K562 (cell line): ENCODE measurements at places on chromosomes 11 and 22.

- DNase-seq: no peak
Observed at GRCh38 chr11:1041471-1041870, 5.0 kb upstream of the MUC6 start.

DNA sequence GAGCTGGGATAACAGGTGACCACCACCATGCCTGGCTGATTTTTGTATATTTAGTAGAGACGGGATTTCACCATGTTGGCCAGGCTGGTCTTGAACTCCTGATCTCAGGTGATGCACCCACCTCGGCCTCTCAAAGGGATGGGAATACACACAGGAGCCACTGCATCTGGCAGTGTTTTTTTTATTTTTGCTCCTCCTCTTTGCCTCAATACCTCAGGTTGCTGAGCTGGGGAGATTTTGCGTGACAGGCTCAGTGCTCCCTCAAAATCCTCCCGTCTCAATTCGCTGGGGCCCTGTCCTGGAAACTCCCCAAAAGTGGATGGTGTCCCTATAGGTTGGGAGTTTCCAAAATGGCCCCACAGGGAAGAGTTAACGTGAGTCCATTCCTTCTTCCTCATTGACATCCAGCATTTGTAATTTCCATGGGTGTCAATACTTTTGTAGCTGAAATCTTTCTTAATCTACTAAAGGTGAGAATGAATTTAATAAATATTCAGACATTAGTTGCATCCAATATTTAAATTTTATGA lies 71.8 kb downstream of the GGTLC2 start:
- no peak for DNase-seq

DNA sequence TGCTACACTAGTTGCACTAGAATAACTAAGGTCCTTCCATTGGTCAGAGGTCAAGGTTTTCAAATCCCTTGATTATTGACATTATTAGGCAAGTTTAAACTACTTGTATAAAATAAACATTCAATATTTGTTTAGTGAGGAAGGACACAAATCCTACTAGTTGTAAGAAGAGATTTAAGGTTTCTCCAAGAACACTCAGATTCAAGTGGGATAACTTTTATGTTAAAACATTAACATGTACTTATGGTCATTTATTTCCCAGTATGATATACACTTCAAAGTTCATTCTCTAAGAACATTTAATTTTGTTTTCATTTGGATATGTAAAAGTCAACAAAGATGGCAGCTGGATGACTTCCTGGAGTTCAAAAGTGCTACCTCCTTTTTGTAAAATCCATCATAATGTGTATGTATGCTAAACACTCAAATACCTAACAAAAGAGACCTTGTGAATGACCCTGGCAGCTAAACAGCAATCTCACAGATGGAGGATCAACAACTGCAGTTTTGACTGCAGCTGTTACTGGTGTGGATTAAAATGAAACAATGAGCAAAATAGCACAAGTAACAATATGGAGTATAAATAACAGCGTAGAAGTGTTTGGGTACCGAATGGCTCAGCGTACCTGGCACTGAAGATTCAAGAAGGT lies 1.5 kb downstream of the CCDC90B start:
- no peak for DNase-seq

GRCh38 chr11:71948314-71949027 lies 19.6 kb downstream of the RNF121 start:
- DNase-seq: peak; percentile 52

DNA sequence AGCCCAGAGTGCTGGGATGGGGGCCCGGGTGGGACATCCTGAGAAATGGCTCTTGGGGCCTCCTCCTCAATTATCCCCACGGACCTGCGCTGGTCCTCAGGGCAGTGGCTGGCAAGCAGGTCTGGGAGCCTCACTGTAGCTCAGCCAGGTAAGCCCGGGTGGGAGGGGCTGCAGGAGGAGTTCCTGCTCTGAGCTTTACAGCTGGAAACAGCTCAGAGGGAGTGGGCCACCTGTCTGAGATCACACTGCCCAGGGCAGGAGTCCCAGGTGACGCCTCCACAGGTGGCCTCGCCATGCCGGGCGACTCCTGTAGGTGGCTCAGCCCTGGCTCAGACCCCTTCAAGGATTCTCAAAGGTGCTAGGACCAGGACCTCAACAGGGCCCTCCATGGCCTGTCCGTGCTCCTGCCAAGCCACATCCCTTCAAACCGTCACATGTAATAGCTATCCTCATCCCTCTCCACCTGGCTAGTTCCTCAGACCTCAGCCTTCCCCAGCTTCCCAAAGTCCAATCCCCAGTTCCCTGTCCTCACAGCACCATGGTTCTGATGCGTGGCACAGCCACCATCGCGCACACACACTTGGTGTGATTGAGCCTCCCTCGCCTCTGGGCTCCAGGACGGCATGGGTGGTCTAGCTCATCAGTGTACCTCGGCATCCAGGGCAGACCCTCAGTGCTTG lies 3.6 kb upstream of the TSSK2 start:
- no peak for DNase-seq

DNA sequence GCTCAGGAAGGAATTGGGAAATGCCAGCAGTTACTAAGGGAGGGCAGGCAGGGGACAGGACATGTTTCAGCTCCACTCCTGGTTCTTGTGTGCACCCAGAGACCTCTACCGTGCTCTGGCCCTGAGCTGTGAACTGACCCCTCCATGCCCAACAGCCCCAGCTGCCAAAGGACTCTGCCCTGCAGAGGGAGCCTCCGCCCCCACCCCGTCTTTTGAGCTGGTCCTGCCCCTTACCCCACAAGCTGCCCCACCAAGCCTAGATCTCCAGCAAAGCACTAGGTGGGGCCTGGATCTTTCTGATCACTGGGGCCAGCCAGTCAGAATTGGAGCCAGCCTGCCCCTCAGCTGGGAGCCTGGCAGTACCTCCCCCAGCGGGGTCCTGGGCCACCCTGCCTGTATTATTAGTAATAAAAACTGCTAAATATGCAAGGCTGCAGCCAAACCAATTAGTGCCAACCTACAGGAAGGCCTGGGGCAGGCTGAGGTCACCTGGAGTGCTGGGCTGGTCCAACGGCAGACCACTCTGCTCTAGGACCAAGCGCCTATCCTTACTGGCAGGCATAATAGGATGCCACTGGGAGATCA lies 23.9 kb upstream of the DRICH1 start:
- DNase-seq: no peak

DNA sequence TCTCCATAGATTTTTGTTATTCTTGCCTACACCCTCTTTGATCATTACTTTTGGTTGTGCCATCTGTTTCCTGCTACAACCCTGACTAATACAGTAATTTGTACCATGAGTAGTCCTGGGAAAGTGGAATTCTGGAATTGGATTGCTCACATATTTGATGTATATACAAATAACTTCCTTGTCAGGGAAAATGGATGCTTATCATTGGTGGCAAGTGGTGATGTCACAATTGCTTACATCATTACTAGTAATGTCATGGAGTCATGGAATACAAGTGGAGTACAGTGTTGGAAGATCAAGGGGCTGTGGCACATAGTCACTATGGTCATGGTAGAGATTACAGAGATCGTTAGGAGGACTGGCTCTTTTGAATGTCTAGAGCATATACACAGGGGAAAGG lies 24.4 kb downstream of the AASDHPPT start:
- DNase-seq: no peak

DNA sequence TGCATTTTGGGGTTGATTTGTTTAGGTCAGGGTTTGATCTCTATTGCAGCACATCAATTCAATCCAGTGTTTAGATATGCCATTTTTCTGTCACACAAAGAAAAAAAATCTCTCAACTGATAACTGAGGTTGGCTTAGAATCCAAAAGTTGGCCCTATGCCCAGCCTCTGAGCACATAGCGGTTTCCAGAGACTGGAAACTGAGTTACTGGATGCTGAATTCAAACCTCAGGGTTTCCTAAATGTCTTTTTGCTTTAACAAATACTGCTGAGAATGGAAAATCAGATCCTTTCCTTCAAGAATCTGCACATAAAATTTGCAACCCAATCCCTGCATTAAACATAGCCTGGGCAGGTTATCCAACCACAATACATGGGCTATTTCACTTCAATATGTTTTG lies 4.0 kb downstream of the P4HA3 start:
- no peak for DNase-seq

GRCh38 chr11:134821422-134821821 lies 409.4 kb upstream of the B3GAT1 start:
- DNase-seq: no peak

- no peak for DNase-seq
Observed at GRCh38 chr11:113960702-113961330, 14.1 kb upstream of the HTR3A start.

DNA sequence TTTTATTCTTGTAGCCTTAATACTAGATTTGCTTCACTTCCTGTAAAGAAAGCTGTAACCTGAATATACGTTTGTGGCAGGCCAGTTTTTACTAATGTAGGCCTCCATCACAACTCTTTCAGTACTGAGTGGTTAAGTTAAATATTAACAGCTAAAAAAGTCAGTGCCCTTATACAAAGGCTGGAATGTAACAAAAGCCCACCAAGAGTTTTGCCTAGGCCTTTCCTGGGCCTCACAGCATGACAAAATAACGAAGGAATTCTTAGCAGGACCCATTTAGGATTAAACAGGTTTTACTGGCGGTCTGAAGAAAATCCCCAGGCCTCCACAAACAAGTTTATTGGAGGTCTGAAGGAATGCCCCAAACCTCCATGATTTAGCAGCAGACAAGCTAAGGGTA lies 43.7 kb downstream of the PIWIL3 start:
- DNase-seq: no peak
